ENCODE measurements at places on chromosomes 3 and 15. TPM values are rescaled to one million over a fixed set of nuclear protein-coding genes. Genes with fewer than 3 reads are reported as not detected.

CDCP1 gene
- polyA plus RNA-seq: 2.0 TPM

KNG1 gene
- polyA plus RNA-seq: not detected

SPTBN5 gene
- 0.06 TPM for polyA plus RNA-seq

CASR gene
- polyA plus RNA-seq: not detected

CAMKV gene
- polyA plus RNA-seq: not detected

SCN11A gene
- not detected for polyA plus RNA-seq

DNA sequence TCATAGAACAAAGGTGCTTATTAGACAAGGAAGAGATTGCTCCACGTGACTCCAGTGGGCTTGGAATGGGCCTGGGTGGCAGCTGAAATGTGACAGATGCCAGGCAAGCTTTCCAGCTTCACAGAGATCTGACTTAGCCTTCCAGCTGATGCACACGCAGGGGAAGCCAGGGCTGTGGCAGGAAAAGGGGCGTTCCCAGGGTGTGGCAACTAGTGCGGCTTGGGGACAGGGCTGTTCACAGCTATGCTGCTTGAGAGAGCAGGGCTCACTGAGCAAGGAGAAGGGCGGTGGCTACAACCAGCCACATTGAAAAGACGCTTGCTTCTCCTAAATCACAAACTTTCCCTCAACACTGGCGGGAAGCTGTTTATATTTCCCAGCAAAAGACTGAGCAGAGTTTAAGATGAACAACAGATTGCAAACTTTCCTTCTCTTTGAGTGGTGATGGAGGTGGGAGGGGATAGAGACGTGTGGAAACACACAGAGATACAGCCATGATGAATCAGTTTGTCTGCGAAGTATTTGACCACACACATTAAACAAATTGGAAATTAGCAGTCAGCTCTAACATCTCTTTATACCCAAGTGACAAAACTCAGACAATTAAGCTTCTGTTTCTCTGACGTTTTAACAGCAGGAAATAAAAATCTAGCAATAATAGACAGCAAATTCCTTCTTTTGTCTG lies 127.5 kb downstream of the BDH1 start:
- peaks cover 7% of the 10 kb centered on the region for H3K4me1 ChIP-seq
- peak overlapping the region; percentile 19 for H3K4me3 ChIP-seq
- H3K27ac ChIP-seq: no peak overlapping the region
- no peak for DNase-seq

DNA sequence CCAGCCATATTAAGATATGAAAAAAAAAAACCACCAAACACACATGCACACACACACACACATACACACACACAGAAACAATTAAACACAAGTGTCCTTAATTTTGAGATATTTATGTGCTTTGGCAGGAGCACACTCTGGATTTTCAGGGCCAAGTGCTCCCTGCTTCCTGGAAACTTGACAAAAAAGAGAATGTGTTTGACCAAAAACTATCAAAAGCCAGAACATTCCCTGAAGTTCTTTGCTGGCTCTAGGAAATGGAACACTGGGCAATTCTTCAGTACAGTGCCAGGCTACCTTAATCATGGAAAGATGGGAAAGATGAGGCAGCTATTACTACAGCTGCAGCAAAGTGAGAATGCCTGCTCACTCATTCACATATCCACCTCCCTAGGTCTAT lies 44.6 kb downstream of the P3H2 start:
- no peak overlapping the region for H3K27ac ChIP-seq
- no peaks in the 10 kb centered on the region for H3K4me1 ChIP-seq
- no peak overlapping the region for H3K4me3 ChIP-seq
- DNase-seq: no peak

DNA sequence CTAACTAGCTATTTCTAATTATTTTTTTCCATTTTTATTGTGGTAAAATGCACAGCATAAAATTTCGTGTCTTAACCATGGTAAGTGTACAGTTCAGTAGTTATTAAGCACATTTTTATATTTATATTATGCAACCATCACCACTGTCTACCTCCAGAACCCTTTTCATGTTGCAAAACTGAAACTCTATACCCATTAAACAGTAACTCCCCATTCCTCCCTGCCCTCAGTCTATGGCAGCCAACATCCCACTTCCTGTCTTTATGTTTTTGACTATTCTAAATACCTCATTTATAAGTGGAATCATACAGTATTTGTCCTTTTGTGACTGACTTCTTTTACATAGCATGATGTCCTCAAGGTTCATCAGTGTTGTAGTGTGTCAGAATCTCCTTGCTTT lies 25.5 kb downstream of the SLC35A5 start:
- H3K36me3 ChIP-seq: peaks cover 70% of the 10 kb centered on the region
- no peak for DNase-seq
- H3K4me1 ChIP-seq: peaks cover 3% of the 10 kb centered on the region
- no peak overlapping the region for H3K4me3 ChIP-seq
- no peak overlapping the region for H3K27ac ChIP-seq

DNA sequence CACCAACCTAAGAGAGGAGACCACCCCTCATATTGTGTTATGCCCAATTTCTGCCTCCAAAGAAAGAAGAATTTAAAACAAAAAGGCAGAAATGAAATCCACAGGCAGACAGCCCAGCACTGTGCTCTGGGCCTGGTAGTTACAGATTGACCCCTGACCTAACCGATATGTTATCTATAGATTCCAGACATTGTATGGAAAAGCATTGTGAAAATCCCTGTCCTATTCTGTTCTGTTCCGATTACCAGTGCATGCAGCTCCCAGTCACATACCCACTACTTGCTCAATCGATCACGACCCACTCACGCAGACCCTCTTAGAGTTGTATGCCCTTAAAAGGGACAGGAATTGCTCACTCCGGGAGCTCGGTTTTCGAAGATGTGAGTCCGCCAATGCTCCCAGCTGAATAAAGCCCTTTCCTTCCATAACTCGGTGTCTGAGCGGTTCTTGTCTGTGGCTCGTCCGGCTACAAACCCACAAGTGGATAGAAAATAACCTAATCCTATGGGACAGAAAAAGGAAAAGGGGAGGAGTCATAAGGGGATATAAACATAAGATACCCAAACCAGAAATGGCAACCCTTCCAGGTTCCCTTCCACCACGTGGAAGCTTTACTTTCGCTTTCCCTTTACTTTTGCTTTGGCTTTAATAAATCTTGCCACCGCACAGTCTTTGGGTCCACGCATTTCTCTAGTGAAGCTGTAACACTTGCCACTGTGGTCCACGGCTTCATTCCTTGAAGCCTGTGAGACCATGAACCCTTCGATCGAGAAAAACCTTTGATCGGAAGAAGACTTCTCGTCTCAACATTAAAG lies 1.7 kb upstream of the CFAP91 start:
- no peak overlapping the region for H3K4me3 ChIP-seq
- H3K27me3 ChIP-seq: peaks cover 2% of the 10 kb centered on the region
- H3K36me3 ChIP-seq: no peaks in the 10 kb centered on the region
- peaks cover 44% of the 10 kb centered on the region for H3K4me1 ChIP-seq

GRCh38 chr3:13091898-13092611 lies 18.8 kb upstream of the IQSEC1 start:
- H3K27me3 ChIP-seq: peaks cover 2% of the 10 kb centered on the region
- no peak overlapping the region for H3K27ac ChIP-seq
- peak; percentile 71 for DNase-seq
- peaks cover 4% of the 10 kb centered on the region for H3K36me3 ChIP-seq
- H3K4me1 ChIP-seq: peaks cover 9% of the 10 kb centered on the region

- no peak overlapping the region for H3K4me3 ChIP-seq
- H3K27me3 ChIP-seq: peaks cover 3% of the 10 kb centered on the region
- H3K27ac ChIP-seq: no peak overlapping the region
Measured at GRCh38 chr15:100995471-100996430, 76.6 kb downstream of the LRRK1 start.

DNA sequence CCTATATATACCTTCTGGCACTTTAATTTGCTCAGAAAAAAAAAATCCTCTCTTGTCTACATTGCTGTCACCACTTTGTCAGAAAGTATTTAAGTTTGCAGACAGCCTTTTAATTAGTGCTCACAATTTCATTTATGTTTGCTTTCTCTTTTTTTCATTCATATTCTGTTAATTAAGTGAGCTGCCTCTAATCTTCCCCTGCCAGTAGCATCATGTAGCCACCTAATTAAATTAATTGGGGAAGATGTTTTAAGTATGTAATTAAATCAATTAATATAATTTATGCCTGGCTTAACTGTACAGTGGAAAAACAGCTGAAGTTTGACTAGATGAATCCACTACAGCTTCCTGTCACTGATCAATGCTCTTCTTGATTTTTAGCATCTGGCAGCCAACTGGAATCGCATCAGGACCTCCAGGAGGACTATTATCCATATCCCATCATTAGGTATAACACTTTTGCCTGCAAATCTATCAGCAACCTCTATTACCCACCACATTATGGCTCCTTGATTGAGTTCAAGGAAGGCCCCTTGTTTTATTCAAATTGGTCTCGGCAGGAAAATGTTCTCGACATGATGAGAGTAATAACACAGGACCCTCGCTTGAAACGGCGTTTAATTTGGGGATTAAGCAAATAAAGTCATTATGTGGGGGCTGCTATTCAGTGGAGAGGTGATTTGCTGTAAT lies 118.5 kb downstream of the IQCH start:
- no peaks in the 10 kb centered on the region for H3K27me3 ChIP-seq
- no peaks in the 10 kb centered on the region for H3K36me3 ChIP-seq
- H3K4me1 ChIP-seq: no peaks in the 10 kb centered on the region
- no peak overlapping the region for H3K27ac ChIP-seq
- no peak for DNase-seq

DNA sequence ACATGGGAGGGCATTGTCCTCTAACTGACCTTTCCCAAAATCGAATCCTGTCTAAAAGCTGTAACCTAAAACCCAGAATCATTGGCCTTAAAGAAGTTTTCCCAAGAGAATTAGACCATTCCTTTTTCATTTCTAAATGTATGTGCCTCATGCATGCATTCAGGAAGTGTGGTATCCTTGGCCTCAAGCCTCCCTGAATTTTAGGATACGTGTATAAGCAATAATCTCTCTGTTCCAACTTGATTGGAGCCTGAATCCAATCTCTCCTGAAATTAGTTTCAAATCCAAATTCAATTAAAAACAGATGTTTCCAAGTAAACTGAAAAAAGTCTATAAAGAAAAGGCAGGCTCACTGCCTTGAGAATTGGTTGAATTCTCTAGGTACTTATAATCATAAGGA lies 86.0 kb upstream of the VEPH1 start:
- H3K27me3 ChIP-seq: peaks cover 2% of the 10 kb centered on the region
- H3K4me1 ChIP-seq: no peaks in the 10 kb centered on the region
- no peak for DNase-seq
- H3K36me3 ChIP-seq: no peaks in the 10 kb centered on the region
- no peak overlapping the region for H3K4me3 ChIP-seq

GRCh38 chr3:13689373-13690260 lies 140.7 kb downstream of the FBLN2 start:
- H3K27ac ChIP-seq: no peak overlapping the region
- no peaks in the 10 kb centered on the region for H3K36me3 ChIP-seq
- DNase-seq: no peak
- no peak overlapping the region for H3K4me3 ChIP-seq

DNA sequence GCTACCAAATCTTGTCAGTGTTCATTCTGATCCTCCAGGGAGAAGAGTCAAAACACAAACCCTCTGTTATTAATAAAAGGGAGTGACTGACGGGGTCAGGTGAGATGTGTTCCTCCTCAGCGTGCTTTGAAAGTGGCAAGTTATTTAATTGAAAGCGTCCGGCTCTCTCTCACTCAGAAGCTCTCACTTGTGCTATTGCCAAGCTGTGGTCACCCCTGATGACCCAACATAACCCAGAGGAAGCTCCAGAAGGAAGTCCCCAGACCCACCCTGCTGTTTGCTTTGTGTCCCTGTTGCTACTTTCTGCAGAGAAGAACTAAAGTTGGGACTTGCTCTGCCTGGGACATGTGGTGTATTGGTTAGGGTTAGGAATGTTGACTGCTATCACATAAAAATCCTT lies 235.6 kb downstream of the EDEM1 start:
- no peak overlapping the region for H3K27ac ChIP-seq
- no peaks in the 10 kb centered on the region for H3K36me3 ChIP-seq
- H3K4me3 ChIP-seq: no peak overlapping the region
- no peak for DNase-seq
- no peaks in the 10 kb centered on the region for H3K4me1 ChIP-seq

DNA sequence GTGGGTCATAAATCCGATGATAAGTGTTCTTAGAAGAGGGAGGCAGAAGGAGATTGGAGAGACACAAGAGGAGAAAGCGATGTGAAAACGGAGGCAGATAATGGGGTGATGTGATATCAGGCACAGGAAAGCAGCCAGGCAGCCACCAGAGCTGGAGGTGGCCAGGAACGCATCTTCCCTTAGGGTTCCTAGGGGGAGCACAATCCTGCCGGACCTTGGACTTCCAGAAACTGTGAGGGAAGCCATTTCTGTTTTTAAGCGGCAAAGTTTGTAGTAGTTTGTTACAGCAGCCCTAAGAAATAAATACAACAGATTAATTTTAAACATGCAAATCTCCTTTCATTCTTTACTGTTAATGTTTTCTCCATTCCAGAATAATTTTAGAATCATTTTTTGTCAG lies 259.9 kb upstream of the TMC3 start:
- DNase-seq: no peak
- H3K27me3 ChIP-seq: no peaks in the 10 kb centered on the region
- H3K27ac ChIP-seq: no peak overlapping the region
- no peaks in the 10 kb centered on the region for H3K4me1 ChIP-seq
- no peaks in the 10 kb centered on the region for H3K36me3 ChIP-seq
- H3K4me3 ChIP-seq: no peak overlapping the region

All from immature natural killer cell (primary cell).